HFFc6 (cell line): ENCODE measurements at places on chromosomes 3 and 15.

- DNase-seq = no peak
These were observed 4.0 kb upstream of the TBC1D21 start for GRCh38 chr15:73869216-73869995.

DNA sequence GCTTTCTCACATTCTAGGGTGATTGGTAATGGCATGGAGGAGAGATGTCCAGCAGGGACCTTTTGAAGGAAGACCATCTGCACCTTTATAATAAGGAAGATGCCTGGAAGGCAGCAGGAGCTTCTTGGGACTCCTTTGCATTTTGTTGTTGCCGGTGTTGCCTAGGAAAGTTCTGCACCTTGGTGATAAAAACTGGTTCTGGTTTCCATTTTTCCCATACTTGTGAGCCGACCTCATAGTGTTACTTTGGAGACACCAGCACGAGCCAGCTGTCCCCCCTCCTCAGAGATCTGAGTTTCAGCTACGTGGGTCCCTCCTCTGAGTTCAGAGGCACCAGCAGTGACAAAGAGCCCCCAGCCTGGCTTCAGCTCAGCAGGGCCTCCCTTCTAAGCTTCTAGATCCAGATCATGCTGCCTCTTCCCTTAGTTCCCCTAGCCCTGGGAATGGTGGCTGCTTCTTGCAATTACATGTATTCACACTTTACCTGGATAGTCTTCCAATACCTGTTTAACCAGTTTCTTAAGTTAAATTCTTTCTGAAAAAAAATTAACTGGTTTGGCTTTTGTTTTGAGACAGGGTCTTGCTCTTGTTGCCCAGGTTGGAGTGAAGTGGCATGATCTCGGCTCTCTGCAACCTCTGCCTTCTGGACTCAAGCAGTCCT is 18.0 kb upstream of the FSTL1 start:
- no peak for DNase-seq

GRCh38 chr15:80679167-80679803 is 15.8 kb upstream of the ABHD17C start:
- DNase-seq = no peak

GRCh38 chr3:142009029-142009428 is 132.6 kb downstream of the ATP1B3 start:
- DNase-seq = no peak

DNA sequence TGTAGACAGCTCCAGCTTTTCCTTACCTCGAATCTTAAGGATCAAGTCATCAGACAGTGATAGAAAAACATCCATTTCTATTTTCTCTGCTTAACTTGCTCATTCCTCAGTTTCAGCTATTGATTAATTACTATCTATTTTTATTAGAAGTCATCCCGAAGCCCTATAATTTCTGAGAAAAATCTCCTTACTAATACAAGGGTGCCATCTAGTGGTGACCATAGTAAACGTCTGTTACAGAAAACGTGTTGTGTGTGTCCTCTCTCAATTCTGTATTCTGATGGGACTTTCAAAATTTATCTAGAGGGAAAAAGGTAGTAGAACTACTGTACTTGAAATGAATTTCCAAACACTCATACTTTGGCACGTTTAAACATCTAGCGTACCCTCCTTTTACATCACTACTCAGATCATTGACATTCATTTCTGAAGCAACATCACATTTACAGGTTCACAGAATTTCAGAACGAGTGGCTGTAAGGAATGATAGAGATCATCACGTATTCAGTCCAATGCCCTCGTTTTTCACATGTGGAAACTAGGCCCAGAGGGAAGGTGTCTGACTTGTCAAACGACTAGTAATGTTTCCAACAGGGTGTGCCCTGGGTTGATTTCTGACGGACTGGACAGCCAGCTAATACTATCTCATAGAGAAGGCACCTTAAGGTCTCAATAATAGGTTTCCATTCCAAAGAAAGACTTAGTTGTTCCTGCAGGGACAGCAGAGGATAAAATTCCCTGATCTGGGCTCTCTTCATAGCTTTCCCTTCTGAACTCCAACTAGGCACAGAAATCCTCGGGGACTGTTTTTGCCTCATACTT is 25.6 kb downstream of the HACD2 start:
- peak; percentile 41 for DNase-seq

GRCh38 chr3:107346564-107346963 is 30.7 kb upstream of the CCDC54 start:
- no peak for DNase-seq

DNA sequence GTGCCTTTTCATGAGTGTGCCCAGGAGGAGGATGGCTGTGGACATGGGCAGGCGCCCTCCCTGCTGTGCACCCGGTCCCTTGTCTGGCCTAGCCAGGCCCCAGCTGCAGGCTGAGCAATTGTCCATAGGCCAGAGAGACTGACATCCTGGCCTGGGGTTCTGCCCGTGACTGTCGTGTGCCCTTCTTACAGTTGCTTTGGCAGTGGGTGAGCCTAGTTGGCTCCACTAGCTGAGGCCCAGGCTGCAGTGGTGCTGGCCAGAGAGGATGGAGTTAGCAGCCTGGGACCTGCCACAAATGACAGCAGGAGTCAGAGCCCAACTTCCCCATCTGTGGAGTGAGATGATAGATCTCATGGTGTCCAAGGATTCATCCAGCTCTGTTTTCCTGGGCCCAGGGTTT is 9.0 kb upstream of the CHRNB4 start:
- DNase-seq = no peak

DNA sequence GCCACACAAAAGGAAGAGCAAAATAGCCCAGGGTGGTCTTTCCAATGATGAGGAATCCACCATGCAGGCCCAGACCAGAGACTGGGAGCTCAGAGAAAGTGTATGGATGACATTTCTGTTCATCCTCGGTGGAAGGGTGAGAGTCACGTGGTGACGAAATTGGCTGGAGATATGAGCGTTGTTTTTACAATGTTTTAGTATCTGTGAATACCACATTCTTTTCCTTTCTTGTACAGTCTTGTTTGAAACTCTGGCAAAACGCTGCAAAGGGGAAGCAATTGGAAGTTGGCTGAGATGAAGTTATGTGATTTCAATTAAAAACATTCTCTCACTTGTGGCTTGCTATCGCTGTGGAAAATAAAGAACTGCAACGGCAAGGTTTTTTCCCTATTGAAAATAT is 137.5 kb downstream of the MAGI1 start:
- no peak for DNase-seq

GRCh38 chr15:92523176-92523575 is 129.5 kb downstream of the ST8SIA2 start:
- no peak for DNase-seq
